ENCODE measurements at places on chromosomes 1 and 21.

DNA sequence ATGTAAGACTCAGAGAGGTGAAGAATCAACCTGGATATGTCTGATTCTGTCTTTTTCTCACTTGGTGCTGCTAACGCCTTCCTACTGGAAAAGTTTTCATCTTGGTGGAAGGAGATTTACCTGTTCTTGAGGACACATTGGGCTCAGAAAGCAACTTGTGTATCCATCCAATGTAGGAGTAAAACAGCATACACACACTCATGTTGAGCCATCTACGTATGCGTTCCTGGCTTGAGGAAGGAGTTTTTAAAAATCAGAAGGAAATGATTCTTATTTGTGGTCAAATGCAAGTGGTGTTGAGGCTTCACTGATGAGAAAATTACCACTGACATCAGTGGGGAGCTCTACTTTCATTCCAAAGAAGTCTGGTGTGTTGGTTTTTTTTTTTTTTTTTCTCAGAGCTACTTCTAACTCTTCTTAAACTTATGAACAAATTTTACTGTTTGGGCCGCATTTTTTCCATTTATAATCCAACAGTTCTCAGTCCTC lies 25.6 kb downstream of the XCL2 start:
- peaks cover 10% of the 10 kb centered on the region for H3K4me1 ChIP-seq
- no peak overlapping the region for H3K27ac ChIP-seq
- H3K4me3 ChIP-seq = no peak overlapping the region
- DNase-seq = no peak

GRCh38 chr1:88462488-88463261 lies 221.4 kb upstream of the PKN2 start:
- H3K27ac ChIP-seq = no peak overlapping the region
- H3K4me1 ChIP-seq = no peaks in the 10 kb centered on the region
- H3K27me3 ChIP-seq = peaks cover 5% of the 10 kb centered on the region
- H3K36me3 ChIP-seq = no peaks in the 10 kb centered on the region
- no peak for DNase-seq

- no peaks in the 10 kb centered on the region for H3K27me3 ChIP-seq
- no peak for DNase-seq
- no peaks in the 10 kb centered on the region for H3K36me3 ChIP-seq
- H3K4me1 ChIP-seq = no peaks in the 10 kb centered on the region
Observed at GRCh38 chr1:205056956-205057568, 14.1 kb downstream of the CNTN2 start.

DNA sequence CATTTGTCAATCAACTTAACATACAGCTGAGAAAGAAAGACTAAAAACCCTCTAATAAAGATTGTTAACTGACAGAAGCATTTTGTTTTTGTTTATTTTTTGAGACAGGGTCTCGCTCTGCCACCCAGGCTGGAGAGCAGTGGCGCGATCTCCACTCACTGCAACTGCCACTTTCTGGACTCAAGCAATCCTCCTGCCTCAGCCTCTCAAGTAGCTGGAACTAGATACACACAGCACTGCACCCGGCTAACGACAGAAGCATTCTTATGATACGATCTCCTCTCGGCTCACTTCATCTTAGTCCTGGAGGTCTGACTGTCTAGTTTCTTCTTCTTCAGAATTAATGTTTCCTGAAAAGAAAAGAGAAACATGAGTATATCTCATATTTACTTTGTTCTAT lies 23.5 kb downstream of the RSPH1 start:
- H3K4me3 ChIP-seq = no peak overlapping the region
- H3K27ac ChIP-seq = no peak overlapping the region
- H3K4me1 ChIP-seq = peaks cover 54% of the 10 kb centered on the region
- no peaks in the 10 kb centered on the region for H3K27me3 ChIP-seq

DNA sequence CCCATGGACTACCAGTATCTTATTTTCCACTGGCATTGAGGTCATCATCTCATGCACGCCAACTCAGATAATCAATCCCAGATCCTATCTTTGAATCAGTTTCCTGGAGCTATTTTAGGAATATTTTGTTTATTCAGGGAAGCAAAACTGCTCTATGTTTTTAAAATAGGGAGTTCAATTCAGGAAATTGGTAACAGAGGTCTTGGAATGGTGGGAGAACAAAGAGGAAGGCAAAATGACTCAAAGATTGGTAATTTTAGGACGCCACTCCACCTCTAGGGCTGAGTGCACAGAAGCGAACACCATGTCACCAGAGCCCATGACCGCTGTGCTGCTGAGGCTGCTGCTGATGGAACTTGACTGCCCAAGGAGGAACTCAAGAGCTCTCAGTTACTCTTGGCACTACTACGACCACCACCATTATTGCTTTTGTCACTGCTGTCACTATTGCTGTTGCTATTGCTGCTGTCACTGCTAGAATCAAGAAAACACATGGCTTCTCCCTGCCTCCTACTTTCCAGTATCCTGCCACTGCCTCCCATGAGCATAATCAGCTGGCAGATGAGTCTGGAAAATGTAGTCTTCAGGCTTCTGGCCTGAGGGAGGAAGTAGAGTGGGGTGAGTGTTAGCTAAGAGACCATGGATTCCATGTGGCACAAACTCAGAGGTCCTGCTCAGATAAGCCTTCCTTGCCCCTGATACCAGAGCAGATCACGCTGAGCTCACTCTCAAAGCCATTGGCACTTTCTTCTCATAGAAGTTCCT lies 71.6 kb upstream of the CNIH3 start:
- no peaks in the 10 kb centered on the region for H3K27me3 ChIP-seq
- no peaks in the 10 kb centered on the region for H3K36me3 ChIP-seq
- no peak overlapping the region for H3K27ac ChIP-seq
- no peak for DNase-seq
- no peaks in the 10 kb centered on the region for H3K4me1 ChIP-seq

All from GM12878 (cell line).